Stimulated activated CD8-positive, alpha-beta memory T cell treated with anti-CD3 and anti-CD28 coated beads, Interleukin-15, amount 100 ng/mL, for 24 hours (primary cell): ENCODE measurements at places on chromosomes 5 and 9.

GRCh38 chr9:16434526-16434925 is 435.9 kb downstream of the BNC2 start:
- DNase-seq: no peak

DNA sequence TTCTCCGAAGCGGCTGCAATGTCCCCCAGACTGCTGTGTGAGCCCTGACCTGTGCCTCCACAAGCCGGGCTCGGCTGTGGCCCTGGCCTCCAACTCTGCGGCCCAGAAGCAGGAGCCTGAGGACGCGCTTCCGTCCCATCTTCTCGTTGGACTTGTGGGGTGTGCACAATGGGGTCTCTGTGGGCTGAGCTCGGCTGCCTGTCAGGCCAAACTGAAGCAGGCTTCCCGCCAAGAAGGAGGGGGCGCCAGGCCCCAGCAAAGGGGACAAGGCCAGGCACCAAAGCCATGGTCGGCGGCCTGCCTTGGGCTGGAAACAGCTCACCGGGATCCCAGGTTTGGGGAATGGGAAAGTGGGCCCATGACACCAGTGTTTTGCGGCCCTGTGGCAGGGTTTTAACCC is 4.1 kb downstream of the NOTCH1 start:
- no peak for DNase-seq

GRCh38 chr9:119029886-119030285 is 339.3 kb downstream of the BRINP1 start:
- DNase-seq: no peak

- DNase-seq: no peak
Measured at GRCh38 chr5:116476897-116477537, 97.6 kb downstream of the SEMA6A start.

DNA sequence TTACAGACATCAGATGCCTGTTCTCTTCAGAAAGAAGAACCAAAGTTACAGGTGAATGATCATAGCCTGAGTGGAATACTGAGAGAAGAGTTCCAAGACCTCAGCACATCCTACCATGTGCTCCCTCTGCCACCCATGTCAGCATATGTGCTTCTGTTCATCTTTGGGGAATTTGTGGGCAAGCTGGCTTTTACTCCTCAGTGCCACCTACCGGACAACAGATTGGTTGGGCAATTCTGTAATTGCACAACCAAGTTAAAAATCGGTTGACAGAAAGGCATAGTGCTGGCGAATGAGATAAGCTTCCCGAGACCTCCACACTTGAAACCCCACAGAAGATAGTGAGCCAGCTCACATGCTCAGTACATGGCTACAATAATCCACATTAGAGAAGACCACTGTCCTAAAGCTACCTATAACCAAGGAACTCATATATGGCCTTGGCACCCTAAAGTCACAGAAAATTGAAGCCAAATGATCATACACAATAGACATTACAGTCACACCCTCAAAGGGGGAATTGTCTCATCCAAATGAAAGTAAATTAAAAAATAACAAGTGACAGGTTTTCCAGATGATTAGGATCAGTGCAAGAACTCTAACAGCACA is 1238.0 kb upstream of the NUDT12 start:
- DNase-seq: no peak

- DNase-seq: no peak
Measured at GRCh38 chr5:75616371-75616881, 5.2 kb downstream of the ANKDD1B start.

- no peak for DNase-seq
Measured at GRCh38 chr9:124326378-124326777, 68.6 kb downstream of the NEK6 start.

GRCh38 chr5:168808051-168808616 is 229.0 kb upstream of the PANK3 start:
- DNase-seq: no peak

- DNase-seq: no peak
Measured at GRCh38 chr9:37944671-37945481, 40.9 kb upstream of the SLC25A51 start.

DNA sequence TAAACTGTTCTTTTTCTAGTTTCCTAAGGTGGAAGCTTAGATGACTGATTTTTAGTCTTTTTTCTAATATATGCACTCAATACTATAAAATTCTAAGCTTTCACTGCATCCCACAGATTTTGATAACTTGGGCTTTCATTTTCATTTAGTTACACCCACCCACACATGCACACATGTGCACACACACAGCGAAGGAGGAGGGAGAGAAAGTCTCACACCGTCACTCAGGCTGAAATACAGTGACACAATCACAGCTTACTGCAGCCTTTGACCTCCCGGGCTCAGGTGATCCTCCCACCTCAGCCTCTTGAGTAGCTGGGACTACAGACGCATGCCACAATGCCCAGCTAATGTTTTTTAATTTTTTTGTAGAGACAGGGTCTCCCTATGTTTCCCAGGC is 96.5 kb downstream of the SMIM23 start:
- no peak for DNase-seq

- no peak for DNase-seq
Measured at GRCh38 chr5:61330341-61330844, 1.7 kb upstream of the ZSWIM6 start.

DNA sequence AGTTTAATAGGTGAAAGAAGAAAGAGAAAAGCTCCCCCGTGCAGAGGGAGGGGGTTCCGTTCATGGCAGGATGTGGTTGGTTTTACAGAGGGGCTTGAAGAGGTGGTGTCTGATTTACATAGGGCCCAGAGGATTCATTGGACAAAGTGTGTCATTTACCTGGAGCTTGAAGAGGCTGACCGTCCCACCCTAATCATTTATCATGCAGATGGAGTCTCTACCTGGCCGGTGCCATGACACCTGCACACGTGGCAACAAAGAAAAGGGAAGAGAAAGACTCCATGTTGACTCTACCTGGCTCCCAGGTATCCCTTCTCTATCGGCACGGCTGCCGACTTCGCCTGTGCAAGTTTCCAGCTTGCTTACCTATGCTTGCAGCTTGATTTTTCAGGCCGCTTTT is 35.3 kb upstream of the PRRC2B start:
- DNase-seq: no peak

DNA sequence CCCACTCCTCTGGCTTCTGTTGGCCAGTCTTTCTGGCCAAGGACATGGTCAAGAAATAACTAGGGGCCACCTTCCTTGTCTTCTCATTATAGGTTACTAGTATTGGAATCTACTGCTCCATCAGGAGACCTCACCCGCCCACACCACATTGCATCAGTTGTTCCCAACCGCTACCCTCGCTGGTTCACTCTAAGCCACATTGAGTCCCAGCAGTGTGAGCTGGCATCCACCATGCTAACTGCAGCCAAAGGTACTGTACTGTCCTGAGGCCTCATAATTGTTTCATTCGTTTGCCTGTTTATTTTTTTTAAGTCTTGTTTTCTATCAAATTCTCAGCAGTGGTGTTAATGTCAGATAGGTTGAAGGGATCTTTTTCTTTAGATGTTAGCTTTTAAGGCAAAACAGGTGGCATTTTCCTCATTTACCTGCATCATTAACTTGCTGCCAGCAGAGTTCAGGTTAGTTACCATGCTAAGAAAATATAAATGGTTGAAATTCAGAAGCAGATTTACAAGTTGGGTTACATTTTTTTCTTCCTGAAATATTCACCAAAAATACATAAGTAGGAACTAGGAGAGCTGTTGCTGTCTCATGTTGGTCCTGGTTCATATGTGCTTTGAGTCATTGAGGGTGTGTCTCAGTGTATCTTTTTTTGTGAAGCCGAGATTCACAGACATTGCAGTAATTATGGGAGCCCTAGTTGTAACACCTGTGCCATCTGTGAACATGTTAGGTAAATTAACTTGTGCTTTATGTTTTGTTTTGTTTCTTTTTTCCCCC is 206.9 kb downstream of the ZSWIM6 start:
- DNase-seq: no peak

GRCh38 chr5:160521392-160521663 is 99.7 kb downstream of the PTTG1 start:
- DNase-seq: no peak

GRCh38 chr9:133970581-133971058 is 21.5 kb downstream of the VAV2 start:
- no peak for DNase-seq

DNA sequence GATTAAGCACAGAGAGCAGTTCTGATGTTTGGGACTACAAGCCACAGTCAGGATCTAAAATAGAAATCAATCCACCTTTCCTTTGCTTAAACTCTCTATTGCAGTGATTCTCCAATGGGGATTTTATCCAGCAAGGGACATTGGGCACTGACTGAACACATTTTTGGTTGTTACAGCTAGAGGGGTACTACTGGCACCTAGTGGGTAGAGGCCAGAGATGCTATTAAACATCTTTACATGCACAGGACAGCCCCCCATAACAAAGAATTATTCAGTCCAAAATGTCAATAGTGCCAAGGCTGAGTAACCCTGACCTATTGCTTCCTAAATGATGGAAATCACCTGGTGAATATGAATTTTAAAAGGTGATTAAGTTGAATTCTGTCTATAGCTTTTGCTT is 12.0 kb downstream of the ZNF622 start:
- no peak for DNase-seq

GRCh38 chr9:68876681-68877080 is 137.2 kb downstream of the PRKACG start:
- no peak for DNase-seq

GRCh38 chr5:124919076-124919475 is 172.6 kb upstream of the ZNF608 start:
- no peak for DNase-seq

DNA sequence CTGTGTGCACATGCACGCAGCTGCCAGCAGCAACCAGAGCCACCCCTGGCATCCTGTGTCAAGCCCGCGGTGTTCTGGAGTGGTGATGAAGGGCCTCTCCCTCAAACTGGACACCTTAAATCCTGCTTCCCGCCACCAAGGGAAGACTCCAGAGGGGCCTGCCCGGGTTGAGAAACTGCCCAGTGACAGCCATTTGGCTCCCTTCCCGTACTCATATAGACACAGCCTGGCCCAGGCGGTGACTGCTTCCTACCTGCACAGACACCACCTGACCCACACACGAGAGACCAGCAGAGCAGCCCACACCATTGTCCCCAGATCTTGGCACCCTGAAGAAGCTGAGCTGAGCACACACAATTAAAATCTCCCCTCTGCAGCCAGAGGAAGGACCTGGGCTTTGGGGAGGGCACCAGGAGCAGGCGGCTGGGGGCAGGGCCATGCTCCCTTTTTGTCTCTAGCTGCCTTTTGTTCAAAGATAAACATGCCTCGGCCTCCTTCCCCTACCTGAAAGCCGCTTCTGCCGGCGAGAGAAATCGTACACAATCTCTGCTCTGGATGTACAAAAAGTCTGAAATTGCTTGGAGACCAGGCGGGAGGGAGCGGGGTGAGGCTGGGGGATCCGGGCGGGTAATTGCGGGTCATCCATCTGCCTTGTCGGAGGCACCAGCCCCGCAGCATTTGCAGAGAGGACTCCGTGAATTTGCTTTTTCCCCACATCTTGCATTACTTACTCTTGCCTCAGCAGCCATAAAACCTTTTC is 78.4 kb downstream of the TSPAN17 start:
- DNase-seq: no peak

GRCh38 chr5:97453263-97453662 is 270.2 kb upstream of the RIOK2 start:
- DNase-seq: no peak

- no peak for DNase-seq
Measured at GRCh38 chr9:122201641-122202040, 27.1 kb downstream of the LHX6 start.

DNA sequence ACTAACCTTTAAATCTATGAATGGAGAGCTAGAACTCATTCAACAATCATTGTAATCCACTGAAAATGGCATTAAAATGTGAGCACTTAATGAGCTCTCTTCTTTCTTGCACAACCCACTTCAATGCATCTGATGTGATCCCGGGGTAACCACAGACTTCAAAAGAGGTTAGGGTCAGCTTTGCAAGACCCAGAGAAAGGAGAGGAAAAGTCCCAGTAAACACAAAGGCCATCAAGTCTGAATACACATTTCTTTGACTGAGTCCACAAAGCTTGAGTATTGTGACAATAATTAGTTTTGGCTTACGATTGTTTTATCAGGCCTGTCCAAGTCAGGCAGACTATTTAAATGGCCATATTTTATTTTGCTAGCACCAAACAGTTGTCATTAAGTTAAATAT is 148.8 kb upstream of the ZNF608 start:
- DNase-seq: no peak

- no peak for DNase-seq
Measured at GRCh38 chr9:97853844-97854695, 1.0 kb downstream of the FOXE1 start.

DNA sequence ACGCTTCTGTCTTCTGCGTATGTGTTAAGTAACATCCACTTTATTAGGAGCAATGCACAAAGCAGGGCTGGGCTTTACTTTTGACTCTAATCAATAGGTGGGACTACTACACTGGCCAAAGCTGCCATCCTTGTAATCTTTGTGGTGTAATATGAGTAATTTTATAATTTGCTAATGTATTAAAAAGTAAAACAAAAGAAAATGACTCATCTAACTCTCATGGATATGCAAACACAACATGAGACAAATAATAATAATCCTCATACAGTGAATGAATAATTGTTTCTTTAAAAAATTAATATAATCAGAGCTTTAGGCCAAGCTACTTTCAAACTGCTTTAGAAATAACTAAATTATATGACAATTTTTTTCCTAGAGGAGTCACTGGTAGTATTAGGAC is 90.7 kb downstream of the NR3C1 start:
- DNase-seq: no peak

DNA sequence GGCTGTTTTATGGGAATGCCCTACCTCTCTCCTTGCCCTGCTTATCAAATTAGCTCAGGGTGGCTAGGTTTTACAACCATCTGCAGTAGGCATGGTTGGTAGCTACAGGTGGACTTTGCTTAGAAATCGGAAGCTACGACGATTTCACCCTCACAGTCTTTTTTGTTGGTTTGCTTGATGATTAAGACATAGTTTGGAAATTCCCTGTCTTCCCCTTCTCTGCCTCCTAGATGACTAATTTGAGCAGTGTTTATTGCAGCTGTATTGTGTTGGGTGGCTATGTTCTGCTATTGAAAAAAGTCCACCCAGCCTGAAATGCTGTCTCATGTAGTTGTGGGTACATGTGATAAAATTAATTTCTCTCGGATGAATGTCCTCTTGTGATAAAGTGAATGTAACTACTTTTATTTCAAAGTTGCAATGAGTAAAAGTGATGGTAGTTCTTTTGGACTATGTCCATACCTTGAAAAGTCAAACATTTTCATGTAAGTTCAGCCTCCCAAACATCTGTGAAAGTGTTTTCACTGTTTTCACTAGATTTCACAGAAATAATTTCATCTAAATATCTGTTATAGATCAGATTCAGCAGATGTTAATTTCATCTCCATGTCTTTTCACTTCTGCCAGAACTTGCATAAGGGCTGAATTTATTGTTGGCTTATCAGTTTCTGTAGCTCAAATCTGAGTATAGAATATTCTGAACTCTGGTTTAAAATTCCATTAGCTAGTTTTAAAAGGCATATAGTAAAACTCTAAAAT is 37.3 kb upstream of the FYB1 start:
- DNase-seq: no peak
